HFFc6 (cell line): ENCODE measurements at places on chromosomes 6 and 20. TPM values are rescaled to one million over a fixed set of nuclear protein-coding genes. Genes with fewer than 3 reads are reported as not detected.

- peaks cover 5% of the 10 kb centered on the region; the same call in 1 of the 2 replicates for H3K36me3 ChIP-seq
- no peak for DNase-seq
- no peaks in the 10 kb centered on the region; the same call in 1 of the 2 replicates for H3K27me3 ChIP-seq
- no peak overlapping the region for H3K4me3 ChIP-seq
Measured at GRCh38 chr6:5665667-5666066, 341.1 kb downstream of the NRN1 start.

DNA sequence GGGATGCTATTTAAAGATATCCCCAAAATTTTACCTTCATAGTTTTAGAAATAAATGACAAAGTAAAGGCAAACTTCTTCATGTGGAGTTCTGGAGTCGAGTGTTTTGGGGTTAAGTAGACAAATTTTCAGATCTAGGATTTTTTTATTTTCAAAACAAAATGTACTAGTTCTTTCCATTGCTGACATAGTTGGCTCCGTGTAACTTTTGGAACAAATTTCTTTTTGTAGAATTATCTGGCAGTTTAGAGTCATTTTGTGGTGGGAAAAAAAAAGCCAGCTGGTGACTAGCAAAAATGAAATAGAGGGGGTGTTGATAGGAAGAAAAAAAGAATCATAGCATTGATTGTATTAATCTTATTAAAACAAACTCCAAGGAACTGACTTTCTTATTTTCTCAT, 131.6 kb upstream of the TCF21 start:
- H3K27ac ChIP-seq: no peak overlapping the region
- H3K36me3 ChIP-seq: no peaks in the 10 kb centered on the region
- no peak overlapping the region for H3K4me3 ChIP-seq
- peaks cover 69% of the 10 kb centered on the region for H3K4me1 ChIP-seq
- DNase-seq: no peak

DNA sequence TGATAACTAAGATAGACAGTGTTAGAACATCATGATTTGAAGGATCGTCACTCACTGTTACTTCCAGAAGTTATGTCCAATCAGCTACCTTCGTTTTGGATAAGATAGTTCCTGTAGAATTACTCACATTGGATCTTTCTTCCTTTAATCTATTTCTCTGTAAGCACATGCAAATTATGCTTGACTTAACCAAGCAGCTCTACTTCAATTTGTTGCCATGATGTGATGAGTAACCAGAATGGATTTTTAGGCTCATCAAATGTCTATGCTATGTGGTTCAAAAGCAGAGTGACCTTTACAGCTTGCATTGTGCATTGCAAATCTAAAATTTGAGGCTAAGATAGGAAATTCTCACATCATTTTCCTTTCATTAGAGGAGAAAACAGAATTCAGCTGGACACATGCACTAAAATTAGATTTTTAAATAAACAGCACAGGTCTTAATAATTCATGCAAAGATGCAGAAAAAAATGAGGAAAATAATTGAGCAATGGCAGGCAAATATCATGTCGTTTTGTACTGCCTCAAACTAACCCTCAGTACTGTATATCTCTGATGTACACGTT, 76.7 kb upstream of the ZFP64 start:
- H3K4me3 ChIP-seq: no peak overlapping the region
- peak; percentile 30 for DNase-seq
- H3K27me3 ChIP-seq: no peaks in the 10 kb centered on the region; the same call in none of the 2 replicates

- peaks cover 5% of the 10 kb centered on the region for H3K4me1 ChIP-seq
- no peak for DNase-seq
- H3K27me3 ChIP-seq: no peaks in the 10 kb centered on the region
Measured at GRCh38 chr20:20706285-20706684, 6.2 kb downstream of the RALGAPA2 start.

- H3K27me3 ChIP-seq: peaks cover 7% of the 10 kb centered on the region
- no peak overlapping the region for H3K27ac ChIP-seq
- H3K4me3 ChIP-seq: no peak overlapping the region
- DNase-seq: no peak
- no peaks in the 10 kb centered on the region for H3K36me3 ChIP-seq
Measured at GRCh38 chr20:24407151-24407550, 62.3 kb upstream of the SYNDIG1 start.

DNA sequence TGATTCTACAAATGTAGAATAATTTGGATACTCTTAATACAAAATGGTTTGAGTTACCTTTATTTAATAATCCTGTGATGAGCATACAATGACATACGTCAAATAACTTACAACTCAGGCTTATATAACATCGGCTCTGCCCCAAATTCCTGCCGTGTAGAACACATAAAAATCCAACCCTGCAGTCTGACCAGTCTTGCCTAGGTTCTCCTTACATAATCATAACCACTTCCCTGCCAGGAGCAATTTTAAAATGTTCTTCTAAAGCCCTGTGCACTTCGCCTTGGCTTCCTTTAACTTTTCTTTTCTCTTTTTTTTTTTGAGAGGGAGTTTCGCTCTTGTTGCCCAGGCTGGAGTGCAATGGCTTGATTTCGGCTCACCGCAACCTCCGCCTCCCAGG, 16.2 kb upstream of the IER3 start:
- no peaks in the 10 kb centered on the region; the same call in 1 of the 2 replicates for H3K27me3 ChIP-seq
- H3K36me3 ChIP-seq: no peaks in the 10 kb centered on the region
- H3K4me1 ChIP-seq: peaks cover 70% of the 10 kb centered on the region
- no peak for DNase-seq

DNA sequence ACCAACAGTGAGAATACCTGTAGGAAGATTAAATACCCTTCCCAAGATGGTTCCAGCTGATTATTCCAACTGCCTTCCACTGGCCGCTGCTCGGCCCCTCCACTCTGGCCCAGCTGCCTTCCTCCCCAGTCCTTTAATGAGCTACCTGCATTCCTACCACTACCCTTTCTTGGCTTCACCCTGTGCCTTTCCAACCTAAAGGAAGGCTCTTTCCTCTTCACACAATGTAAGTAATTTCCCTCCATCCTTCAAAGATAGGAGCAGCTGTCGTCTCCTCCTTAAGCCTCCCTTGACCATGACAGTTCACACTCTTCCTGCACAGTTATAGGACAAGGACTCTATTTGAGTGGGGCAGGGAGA, 16.2 kb upstream of the SNX9 start:
- peak overlapping the region; percentile 81 for H3K27ac ChIP-seq
- H3K27me3 ChIP-seq: no peaks in the 10 kb centered on the region; the same call in 1 of the 2 replicates
- no peak overlapping the region for H3K4me3 ChIP-seq
- peaks cover 11% of the 10 kb centered on the region for H3K36me3 ChIP-seq
- DNase-seq: no peak

- DNase-seq: no peak
- no peaks in the 10 kb centered on the region for H3K4me1 ChIP-seq
- no peak within 1 kb of the TSS for H3K27ac ChIP-seq
- H3K27me3 ChIP-seq: peaks cover 2% of the 10 kb centered on the region; the same call in 1 of the 2 replicates
- H3K36me3 ChIP-seq: no peaks in the 10 kb centered on the region
- no peak within 1 kb of the TSS for H3K4me3 ChIP-seq
Measured at GRCh38 chr6:154039231-154039842, at the start of gene OPRM1. TSS of gene OPRM1 (plus strand) at chr6:154039240. CDS start at chr6:154039545, 305 bp downstream.

GRCh38 chr6:162726947-162727321, 632 bp downstream of the PRKN start:
- peak overlapping the region; percentile 74 for H3K27ac ChIP-seq
- H3K4me3 ChIP-seq: peak overlapping the region; percentile 89
- H3K4me1 ChIP-seq: peaks cover 8% of the 10 kb centered on the region
- no peak for DNase-seq

DNA sequence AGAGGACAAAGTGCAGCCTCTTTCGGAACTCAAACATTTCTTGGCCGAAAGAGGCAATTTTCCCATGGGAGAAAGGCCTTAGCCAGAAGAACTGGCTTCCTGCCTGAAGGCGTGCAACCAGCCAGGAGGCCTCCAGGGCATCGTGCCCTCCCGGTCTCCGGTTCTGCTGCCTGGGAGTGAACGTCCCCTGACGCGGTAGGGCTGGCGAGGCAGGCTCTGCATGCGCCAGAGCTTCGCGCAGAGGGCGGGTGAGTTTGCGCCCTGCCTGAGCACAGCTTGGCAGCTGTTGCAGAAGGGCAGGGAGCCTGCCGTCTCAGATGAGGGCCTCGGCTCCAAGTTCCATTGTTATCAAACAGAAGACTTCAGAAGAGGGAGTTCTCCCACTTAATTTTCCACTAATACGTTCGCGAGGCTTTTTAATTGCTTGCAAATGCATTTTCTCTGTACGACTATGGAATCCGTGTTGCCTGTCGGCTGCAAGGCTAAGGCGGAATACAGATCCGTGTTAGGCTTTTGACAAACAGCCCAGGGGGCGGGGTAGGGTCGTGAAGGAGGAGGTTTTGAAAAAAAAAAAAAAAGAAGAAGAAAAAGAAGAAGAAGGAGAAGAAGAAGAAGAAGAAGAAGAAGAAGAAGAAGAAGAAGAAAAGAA, 5.5 kb upstream of the TFAP2D start:
- no peak for DNase-seq
- H3K27ac ChIP-seq: no peak overlapping the region
- H3K4me1 ChIP-seq: no peaks in the 10 kb centered on the region
- no peaks in the 10 kb centered on the region for H3K36me3 ChIP-seq
- H3K4me3 ChIP-seq: no peak overlapping the region
- H3K27me3 ChIP-seq: peaks cover 2% of the 10 kb centered on the region; the same call in 1 of the 2 replicates

GRCh38 chr6:169618526-169619490, 83.0 kb downstream of the WDR27 start:
- H3K4me3 ChIP-seq: peak overlapping the region; percentile 55
- H3K4me1 ChIP-seq: peaks cover 34% of the 10 kb centered on the region
- H3K36me3 ChIP-seq: peaks cover 28% of the 10 kb centered on the region
- H3K27ac ChIP-seq: peak overlapping the region; percentile 70
- peak; percentile 94 for DNase-seq

GRCh38 chr20:48799328-48800105, 28.3 kb downstream of the PREX1 start:
- H3K27ac ChIP-seq: no peak overlapping the region
- no peaks in the 10 kb centered on the region for H3K36me3 ChIP-seq
- H3K27me3 ChIP-seq: peaks cover 18% of the 10 kb centered on the region

DNA sequence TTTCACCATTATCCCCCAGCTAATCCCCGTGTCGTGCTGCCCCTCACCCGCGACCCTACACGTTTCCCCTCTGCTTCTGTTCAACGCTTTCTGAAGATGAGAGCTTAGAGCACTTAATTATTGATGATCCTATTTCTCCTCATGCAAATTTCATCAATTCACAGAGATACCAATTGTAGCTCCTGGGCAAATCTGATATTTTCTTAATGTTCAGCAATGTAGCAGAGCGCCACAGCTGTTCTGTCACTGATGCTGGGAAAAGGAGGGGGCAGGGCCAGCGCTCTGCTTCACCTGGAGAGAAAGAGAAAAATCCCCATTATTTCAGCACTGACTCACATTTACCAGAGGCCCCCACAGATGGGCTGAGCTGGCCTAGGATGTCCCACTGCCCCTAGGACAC, 121.2 kb downstream of the TTLL2 start:
- no peaks in the 10 kb centered on the region for H3K27me3 ChIP-seq
- no peaks in the 10 kb centered on the region for H3K4me1 ChIP-seq
- no peaks in the 10 kb centered on the region; the same call in 1 of the 2 replicates for H3K36me3 ChIP-seq
- DNase-seq: no peak
- H3K4me3 ChIP-seq: no peak overlapping the region

- no peak overlapping the region; the same call in 1 of the 2 replicates for H3K27ac ChIP-seq
- H3K36me3 ChIP-seq: peaks cover 78% of the 10 kb centered on the region
- H3K27me3 ChIP-seq: no peaks in the 10 kb centered on the region
- DNase-seq: no peak
- no peak overlapping the region for H3K4me3 ChIP-seq
Measured at GRCh38 chr6:75124983-75125382, 80.9 kb downstream of the COL12A1 start.

DNA sequence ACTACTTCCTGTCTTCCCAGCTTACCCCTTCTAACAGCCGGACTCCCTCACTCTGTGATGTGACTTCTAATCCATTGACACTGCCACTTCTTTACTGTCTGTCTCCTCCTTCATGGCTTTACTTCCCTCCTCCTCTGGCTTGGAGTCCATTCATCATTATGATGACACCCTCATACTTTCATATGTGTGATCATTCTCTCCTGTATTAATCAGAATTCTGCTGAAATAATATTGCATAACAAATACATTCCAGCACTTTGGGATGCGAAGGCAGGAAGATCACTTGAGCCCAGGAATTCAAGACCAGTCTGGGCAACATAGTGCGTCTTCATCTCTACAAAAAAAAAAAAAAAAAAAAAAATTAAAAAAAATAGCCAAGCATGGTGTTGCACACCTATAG, 147.9 kb upstream of the BTBD3 start:
- H3K4me3 ChIP-seq: no peak overlapping the region
- no peak overlapping the region for H3K27ac ChIP-seq
- peaks cover 13% of the 10 kb centered on the region for H3K4me1 ChIP-seq
- no peak for DNase-seq

- H3K4me1 ChIP-seq: no peaks in the 10 kb centered on the region
- peaks cover 10% of the 10 kb centered on the region for H3K27me3 ChIP-seq
- H3K4me3 ChIP-seq: no peak overlapping the region
Measured at GRCh38 chr20:32675223-32675975, 1.7 kb upstream of the C20orf203 start.

DNA sequence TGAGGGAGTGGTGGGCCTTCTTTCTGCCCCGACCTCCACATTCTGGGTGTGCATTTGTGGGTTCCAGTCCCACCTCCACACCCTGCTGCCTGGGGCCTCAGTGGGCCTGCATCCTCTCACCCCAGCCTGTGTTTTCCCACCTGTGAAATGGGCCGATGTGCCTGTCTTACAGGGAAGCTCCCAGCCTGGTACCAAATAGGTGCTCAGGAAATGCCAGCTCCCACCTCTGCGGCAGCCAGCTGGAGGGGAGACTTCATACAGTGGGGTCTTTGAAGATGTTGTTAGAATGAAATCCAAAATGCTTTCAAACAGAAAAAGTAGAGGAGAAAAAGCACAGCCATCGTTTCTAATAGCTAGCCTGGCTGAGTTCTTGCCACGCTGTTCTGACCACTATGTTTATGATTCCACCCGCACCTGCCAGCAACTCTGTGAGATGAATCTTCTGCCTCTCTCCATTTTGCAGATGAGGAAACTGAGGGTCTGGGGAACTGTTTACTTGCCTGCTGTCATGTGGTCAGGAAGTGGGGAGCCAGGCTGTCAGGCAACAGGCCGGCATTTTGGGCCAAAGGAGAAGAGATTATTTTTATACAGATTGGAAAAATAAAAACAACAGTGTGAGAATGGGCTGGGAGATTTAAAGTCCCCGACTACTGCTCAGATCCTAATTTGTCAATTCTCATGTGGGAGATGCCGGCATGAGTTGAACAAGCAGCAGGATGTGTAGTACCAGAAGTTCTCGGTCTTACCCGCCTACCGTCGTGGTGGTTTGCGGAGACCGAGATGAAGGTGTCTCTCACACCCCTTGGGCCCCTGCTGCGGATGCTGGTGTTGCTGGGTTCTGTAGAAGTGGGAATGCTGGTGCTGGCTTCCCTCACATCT, 4.6 kb downstream of the TMEM181 start:
- peaks cover 32% of the 10 kb centered on the region for H3K4me1 ChIP-seq
- H3K27me3 ChIP-seq: peaks cover 3% of the 10 kb centered on the region
- H3K36me3 ChIP-seq: no peaks in the 10 kb centered on the region
- no peak overlapping the region for H3K27ac ChIP-seq
- no peak for DNase-seq
- H3K4me3 ChIP-seq: no peak overlapping the region

GRCh38 chr6:94196891-94197290, 777.5 kb upstream of the EPHA7 start:
- no peaks in the 10 kb centered on the region for H3K27me3 ChIP-seq
- no peak for DNase-seq
- H3K4me3 ChIP-seq: no peak overlapping the region
- no peak overlapping the region for H3K27ac ChIP-seq

The C6orf15 gene
- not detected in 2 replicates for total RNA-seq

The EEF1A2 gene
- total RNA-seq: 1.2 to 6.4 TPM (median 4.1 TPM) in 3 replicates

The HLA-E gene
- 123 to 134 TPM (median 125 TPM) in 3 replicates for total RNA-seq

The BHLHE23 gene
- not detected in 3 replicates for total RNA-seq

The HRH3 gene
- not detected in 3 replicates for total RNA-seq

The HSPA1A gene
- 78.5 to 98.8 TPM (median 87.2 TPM) in 3 replicates for total RNA-seq

The RSPH4A gene
- total RNA-seq: 0.13 and 0.37 TPM in 2 replicates

The PKIB gene
- total RNA-seq: not detected in 3 replicates

The MCCD1 gene
- total RNA-seq: not detected in 3 replicates
